ENCODE measurements at places on chromosomes 7 and 10.

GRCh38 chr7:65980478-65981250 lies 1.3 kb downstream of the GUSB start:
- DNase-seq = peak; percentile 20

- DNase-seq = peak; percentile 15
Observed at GRCh38 chr10:112562809-112563663, 116.0 kb downstream of the VTI1A start.

- no peak for DNase-seq
Observed at GRCh38 chr10:14686356-14686755, 88.3 kb downstream of the FAM107B start.

- DNase-seq = peak; percentile 81
Observed at GRCh38 chr10:13347500-13348156, 465 bp downstream of the SEPHS1 start.

DNA sequence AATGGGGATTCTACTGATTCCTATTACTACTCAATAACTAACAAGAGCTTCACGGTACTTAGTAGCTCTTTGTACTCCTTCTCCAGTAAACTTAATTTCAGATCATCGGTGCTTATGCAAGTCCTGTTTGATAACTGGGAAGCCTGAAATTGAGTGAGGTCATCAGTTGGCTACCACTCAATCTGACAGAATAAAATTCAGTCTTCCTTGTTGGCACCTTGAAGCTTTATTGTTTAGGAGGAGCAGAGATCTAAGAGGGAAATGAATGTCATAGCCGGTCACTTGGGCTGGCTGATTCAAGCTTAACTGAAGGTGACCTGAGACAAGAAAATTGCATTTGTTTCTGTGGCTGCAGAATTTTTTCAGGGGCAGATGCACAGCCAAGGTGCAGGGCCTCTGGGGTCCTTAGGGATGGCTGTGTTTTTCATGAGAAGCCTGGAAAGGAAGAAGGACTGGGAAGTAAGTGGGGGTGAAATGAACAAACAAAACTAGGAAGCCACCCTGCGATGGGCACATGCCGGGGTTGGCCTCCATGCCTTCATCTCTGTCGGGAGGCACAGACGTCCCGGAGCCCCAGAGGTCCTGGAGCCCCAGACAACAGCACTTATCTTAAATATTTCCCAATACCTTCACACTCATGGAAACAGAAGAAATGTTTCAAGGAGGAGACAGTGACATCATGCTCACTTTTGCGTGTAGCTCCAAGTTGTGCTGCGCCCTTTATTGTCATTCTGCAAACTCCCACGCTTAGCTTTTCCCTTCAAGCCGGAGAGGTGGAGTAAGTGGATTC lies 85.0 kb upstream of the KIF5B start:
- no peak for DNase-seq

DNA sequence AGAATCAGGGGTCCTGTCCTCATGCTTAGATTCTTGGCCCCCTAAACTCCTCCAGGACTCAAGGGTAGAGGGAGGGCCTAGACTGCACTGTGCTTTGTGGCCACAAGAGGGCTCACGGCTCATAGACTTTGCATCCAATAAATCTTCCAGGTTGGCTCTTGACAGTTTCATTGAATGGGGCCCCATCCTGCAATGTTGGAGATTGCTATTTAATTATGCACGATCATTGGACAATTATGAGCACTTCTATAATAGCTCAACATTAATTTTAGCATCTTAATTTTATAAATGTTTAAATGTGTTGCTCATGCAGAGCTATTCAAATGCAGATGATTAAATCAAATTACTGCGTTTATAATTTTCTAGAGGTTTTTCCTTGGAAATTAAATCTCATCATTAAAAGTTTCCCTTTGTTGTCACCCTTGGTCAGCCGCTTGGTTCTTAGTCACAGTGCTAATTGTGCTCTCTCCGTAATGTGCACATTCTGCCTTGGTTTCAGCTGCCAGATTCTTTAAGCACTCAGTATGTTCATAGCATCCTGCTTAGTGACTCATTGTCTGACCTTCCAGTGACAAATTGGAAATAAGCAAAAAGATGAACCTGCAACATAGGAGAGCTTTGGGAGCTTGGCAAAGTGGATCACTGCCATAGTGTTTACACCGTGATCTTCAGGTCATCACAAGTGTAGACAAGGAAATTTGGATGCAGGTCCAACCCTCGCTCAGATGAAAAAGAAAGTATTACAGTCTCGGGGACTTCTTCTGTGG lies 33.4 kb upstream of the PLPP4 start:
- peak; percentile 25 for DNase-seq

DNA sequence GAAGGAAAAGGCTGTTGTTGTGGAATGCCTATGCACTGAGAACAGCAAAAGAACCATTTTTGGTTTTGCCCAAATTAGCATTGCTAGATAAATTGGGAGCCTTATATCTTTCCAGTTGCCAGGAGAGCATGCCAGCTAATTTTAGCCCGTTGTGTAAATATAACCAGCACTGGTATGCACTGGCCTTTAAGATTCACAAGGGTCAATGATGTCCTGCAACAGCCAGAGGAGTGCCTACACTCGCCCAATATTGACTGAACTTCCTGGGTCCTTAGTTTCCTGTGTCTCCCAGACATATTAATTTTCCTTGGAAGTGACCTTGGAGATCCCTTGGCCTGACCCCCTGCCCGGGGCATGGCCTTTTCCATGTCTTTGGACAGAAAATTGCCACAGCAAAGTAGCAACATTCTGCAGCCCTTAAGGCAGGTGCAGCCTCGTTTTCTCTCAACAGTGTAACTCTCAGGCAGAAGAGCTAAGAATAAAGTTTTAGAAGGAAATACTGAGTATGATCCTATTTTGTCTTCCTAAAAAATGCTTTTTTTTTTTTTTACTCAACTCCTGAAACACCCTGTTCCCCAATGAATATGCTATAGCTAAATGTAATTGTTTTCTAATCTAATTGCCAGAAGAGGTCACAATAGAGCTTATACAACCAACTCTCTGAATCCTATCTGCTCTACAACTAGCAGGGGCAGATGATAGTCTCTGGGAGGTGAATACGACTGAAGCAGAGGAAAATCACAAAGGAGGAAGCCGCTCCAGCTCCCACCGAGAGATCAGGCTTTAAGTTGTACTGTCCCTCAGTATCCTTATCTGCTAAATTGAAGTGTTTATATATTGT lies 131.9 kb upstream of the PCGF5 start:
- peak; percentile 55 for DNase-seq

DNA sequence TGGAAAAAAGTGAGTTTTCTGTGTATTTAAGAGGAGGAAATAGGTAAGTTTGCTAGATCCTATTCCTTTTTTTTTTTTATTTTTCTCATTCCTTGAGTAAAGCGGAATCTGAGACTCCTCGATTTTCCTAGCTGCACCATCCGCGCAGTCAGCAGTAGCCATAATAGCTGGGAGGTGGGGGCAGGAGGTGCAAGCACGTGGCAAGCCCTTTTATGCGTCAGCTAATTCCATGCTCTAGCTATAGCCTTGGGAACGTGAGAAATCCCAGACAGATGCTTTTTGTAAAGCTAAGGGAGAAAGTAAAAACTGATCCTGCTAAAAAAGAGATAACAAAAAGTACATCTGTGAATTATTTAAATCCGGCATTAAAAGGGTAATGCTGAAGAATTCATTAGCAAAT lies 33.2 kb upstream of the TPK1 start:
- DNase-seq = no peak

DNA sequence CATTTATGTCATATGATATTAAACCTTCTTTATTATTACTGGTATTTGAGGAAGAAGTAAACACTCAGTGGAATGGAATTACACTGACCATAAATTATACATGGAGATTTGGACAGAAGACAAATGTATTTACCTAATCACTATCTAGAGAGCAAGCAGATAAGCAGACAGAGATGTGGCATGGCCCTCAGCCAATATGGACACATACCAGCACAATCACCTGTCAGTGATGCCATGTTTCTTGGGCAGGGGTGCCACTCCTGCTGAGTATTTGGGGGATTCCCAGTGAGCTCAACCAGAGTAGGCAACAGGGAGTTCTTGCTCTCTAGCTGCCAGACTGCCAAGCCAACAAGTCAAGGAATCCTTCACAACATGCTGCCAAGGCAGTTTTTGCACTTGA lies 866.3 kb upstream of the LRRN3 start:
- DNase-seq = no peak

GRCh38 chr7:130723784-130724183 lies 10.2 kb downstream of the KLF14 start:
- no peak for DNase-seq

- no peak for DNase-seq
Observed at GRCh38 chr7:139695588-139695987, 82.2 kb downstream of the HIPK2 start.

GRCh38 chr10:131850383-131850870 lies 50.4 kb upstream of the PPP2R2D start:
- no peak for DNase-seq

DNA sequence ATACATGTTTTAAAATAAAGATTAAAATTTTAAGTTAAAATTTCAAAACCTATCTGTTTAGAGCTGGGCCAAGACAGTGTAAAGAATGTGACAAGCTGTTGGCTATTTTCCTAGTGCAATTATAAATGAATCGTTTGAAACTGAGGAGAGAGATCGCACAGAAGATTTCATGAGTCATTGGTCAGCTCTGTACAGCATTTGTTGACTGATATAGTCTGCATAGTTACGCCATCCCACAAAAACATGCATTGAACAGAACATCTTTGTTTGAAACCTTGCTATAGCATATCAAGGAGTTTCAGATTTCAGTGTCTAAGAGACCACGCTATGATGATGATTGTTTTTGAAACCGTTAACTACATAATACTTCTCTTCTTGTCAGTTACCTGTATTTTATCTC lies 1.3 kb upstream of the C10orf67 start:
- DNase-seq = peak; percentile 72

DNA sequence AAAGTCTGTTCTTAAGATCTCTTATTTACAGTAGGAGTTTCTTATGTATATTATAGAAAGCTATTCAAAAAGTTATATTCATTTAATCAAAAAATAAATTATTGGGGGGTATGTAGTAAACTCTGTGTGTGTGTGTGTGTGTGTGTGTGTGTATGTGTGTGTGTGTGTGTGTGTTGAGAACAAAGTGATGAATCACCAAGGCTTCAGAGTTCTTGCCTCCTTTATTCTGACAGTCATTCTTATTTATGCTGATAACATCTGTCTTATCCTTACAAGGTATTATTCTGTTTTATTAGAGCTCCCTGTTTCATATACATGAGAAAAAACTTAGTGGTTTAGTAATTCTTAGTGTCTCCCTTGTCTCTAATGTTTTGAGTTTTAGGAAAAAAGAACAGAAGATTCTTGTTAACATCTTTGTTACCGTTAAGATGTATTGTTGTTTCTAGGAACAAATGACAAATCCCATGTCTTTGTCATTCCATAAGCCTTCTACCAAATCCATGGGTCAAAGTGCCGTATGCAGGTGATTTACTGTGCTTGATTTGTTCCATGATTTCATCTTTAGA lies 424.0 kb downstream of the EXOC4 start:
- no peak for DNase-seq

- no peak for DNase-seq
Observed at GRCh38 chr7:93117327-93117726, 452 bp downstream of the SAMD9 start.

GRCh38 chr7:26657206-26657641 lies 207.2 kb downstream of the SKAP2 start:
- DNase-seq = no peak

DNA sequence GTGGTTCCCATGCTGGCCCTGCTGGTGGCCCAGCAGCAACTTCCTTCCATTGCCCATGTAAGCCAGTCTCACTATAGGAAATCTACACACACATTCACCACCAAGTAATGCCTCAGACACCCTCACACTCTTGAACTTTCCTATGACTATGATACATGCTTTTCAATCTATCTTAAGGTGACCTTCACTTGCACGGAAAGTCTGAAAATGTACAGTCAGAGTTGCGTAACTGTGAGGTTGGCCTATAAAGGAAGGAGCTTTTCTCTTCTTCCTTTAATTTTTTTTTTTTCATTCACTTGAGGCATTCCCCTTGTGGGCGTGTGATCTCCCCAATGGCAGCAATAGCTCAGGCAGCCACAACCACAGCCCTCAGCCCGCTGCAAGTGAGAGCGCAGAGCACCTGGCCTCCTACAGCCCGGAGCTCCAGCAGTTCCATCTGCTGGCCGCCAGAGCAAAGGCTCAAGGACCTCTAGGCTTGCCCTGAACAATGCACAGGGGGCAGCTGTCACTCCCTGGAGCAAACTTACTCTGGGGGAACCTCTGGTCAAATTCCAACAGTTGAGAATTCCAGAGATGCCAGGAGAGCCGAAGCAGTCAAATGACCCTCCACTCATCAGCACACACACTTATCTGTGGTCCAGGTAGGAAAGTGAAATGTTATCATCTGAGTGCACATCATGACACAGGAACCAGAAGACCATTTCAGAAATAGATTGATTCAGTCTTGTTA lies 123.1 kb upstream of the ADO start:
- DNase-seq = no peak

GRCh38 chr10:75746356-75746755 lies 314.9 kb downstream of the LRMDA start:
- no peak for DNase-seq

GRCh38 chr7:129707910-129708499 lies 96.5 kb downstream of the NRF1 start:
- no peak for DNase-seq

- DNase-seq = no peak
Observed at GRCh38 chr10:95314192-95314918, 23.6 kb upstream of the PDLIM1 start.

GRCh38 chr7:102454468-102454867 lies 10.2 kb downstream of the ALKBH4 start:
- no peak for DNase-seq

DNA sequence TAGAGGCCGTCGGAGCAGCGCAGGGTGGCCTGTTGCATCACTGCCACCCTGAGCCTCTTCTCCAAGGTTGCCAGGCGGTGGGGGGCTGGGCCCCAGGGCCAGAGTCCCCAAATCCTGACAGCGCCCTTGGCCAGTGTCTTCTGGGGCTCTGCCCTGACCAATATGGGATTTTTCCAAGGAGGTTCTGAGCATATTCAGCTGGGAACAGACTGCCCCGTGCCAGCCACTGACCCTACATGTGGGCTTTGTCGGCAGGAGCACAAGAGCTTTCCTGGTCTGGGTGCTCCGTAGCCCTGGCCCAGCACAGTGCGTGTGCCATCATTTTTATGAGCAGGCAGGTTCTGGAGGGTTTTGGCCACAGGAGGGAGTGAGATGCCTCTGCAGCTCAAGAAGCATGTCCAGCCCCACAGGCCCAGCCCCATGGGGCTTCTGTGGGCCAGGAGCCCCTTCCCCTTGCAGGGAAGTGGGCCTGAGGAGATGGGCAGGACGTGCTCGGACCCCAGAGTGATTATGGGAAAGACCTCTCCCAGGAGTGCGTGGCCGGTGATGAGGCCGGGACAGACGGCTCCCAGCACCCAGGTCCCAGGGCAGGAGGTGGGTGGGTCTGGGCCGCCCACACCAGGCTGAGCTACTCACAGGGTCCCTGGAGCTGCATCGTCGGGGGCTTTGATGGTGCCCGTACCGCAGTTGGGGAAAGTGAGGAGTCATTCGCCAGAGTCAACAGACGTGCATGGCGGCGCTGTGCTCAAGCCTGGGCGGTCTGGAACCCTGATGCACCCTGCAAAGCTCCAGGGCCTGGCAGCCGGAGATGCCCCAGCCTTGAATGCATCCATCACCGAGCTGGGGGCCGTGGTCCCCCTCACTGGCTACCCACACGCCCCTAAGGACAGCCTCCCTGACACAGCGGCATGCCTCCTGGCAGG lies 66.6 kb downstream of the PWWP2B start:
- no peak for DNase-seq

- DNase-seq = no peak
Observed at GRCh38 chr7:136324073-136324704, 347.0 kb upstream of the MTPN start.

Data from globus pallidus (tissue), 1 donor.